ENCODE measurements at places on chromosomes 2 and 18.

- peak; percentile 80 for DNase-seq
Measured at GRCh38 chr2:217789003-217789735, 213.6 kb downstream of the TNS1 start.

GRCh38 chr2:71358931-71359671, 27.5 kb downstream of the ZNF638 start:
- DNase-seq: no peak

DNA sequence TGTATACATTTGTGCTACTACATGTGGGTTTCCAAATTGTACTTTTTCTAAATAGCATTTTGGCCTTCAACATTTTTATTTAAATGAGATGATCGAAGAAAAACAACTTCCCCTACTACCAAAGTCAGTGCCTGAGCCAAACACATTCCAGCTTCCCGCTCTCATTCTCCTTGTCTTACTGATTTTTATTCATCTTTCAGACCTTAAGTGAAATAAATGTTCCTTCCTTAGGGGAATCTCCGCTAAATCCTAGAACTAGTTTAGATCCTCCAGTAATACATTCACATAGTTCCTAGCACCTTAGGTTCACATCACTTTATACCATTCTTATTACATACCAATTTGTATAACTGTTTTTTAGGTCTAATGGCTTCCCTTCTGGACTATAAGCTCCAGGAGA, 122.3 kb upstream of the COL3A1 start:
- DNase-seq: no peak

GRCh38 chr2:27527182-27527581, 30.5 kb downstream of the GCKR start:
- no peak for DNase-seq

DNA sequence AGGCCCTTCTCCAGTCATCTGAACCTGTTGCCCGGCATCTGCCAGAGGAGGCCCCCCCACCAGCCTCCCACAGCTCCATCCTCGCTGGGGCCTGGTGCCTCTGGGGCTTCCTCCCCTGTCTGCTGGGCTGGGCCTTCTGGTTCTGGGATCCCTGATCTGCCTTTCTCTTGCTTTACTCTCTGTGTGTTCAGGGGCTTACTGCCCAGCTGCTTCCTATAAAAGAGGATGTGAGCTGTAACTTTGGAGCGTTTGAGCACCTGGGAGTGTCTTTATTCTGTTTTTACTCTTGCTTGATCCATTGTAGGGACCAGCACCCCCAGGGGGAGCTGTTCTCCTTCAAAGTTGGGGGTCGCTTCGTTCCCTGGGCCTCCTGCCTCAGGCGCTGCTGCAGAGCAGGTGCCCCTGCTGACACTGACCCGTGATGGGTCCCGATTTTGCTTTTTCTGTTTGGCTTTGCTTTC, 23.1 kb upstream of the FAHD2A start:
- DNase-seq: no peak

- no peak for DNase-seq
Measured at GRCh38 chr2:232273903-232274643, 104.5 kb upstream of the ALPP start.

GRCh38 chr2:172551271-172551670, 4.6 kb upstream of the PDK1 start:
- DNase-seq: no peak
